ENCODE measurements at places on chromosomes 3 and 15. TPM values are rescaled to one million over a fixed set of nuclear protein-coding genes. Genes with fewer than 3 reads are reported as not detected.

SH2D7 gene
- total RNA-seq = not detected

RFTN1 gene
- total RNA-seq = 85.1 TPM

TMEM158 gene
- 3.6 TPM for total RNA-seq

CCK gene
- total RNA-seq = not detected

DNAJA4 gene
- total RNA-seq = 17.2 TPM

All from left lung (tissue), 14 donors.